SJSA1 (cell line): ENCODE measurements at places on chromosomes 2 and 18. TPM values are rescaled to one million over a fixed set of nuclear protein-coding genes. Genes with fewer than 3 reads are reported as not detected.
A peak's percentile ranks its signal among the peaks of the same experiment; 100 is the strongest.

The SERPINB3 gene
- not detected in 2 replicates for total RNA-seq

The DSC2 gene
- 1.3 and 1.6 TPM in 2 replicates for total RNA-seq

The GPR45 gene
- total RNA-seq = 0.16 and 0.29 TPM in 2 replicates

DNA sequence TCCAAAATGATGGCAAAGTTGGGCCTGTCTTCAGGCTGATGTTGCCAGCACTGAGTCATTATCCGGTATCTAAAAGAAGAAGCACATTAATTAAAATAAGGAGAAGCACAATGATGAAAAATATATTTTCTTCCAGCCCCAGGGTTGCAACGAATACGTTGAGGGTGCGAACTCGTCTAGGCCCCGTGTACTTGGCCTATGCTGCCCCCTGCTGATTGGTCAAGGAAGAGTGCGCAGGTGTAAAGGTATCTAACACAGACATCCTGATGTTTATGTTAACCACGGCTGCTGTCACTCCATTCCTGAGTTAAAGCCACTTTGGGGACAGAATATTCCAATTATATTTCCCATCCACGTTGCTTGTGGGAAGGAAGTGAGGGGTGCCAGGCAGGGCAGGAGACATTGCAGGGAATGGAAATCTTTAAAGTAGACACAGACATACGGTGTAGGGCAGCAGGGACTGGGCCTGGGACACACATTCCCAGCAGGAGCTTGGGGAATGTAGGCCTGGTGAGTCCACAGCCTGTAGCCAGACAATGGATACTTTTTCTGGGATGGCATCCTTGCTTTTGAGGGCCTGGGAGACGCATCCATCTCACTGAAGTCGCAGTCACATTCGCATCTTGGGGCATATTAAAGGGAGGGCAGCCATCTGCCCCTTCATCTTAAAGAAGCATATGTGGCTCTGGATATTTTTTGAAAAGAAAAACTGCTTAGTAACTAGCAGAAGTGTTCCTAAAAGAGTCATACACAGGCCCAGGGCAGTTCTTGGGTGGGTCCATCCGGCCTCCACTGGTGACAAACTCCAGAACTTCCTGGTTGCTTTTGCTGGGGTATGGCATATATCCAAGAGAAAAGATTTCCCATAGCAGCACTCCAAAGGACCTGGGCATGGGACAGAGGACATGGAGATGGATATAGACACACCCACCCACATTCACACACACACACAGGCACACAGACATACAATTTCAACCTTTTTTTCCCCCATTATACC, 81.9 kb downstream of the CLIP4 start:
- DNase-seq = peak; percentile 30

DNA sequence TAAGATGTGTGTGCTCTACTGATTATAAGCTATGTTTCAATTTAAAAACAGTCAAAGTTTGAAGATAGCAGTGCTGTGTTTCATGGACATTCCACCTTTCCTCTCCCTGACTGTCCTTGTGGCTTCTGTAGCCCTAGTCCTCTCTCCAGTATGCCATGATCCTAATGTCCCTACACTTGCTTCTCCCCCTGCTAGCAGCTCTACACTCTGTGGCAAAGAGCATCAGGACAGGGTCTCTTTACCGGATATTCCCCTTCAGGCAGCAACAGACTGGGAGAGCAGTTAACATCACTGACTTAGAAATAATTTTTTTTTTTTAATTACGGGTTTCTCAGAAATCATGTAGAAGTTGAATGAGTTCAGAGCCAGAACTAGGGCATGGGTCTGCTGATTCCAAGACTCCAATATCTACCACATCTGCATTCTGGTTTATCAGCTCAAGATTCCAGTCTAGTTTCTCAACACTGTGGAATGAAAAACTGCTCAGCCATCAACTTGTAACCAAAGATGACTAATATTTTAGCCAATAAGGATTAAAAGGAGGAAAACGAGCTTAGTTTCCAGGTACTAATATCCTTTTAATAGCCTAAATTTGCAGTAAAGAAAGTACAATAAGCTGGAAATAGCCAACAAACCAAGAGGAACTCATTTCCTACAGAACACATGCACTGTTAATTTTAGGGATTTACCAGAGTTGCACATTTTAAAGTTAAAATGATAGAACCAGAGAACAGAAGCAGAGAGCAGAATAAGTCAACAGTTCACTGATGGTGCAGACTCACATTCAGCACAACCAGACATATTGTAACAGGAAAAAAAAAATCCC, 45.2 kb downstream of the TMEM131 start:
- peak; percentile 33 for DNase-seq

GRCh38 chr2:240460781-240461431, 25.4 kb downstream of the GPC1 start:
- DNase-seq = peak; percentile 42

GRCh38 chr2:71686781-71687180, 233.4 kb downstream of the DYSF start:
- no peak for DNase-seq

DNA sequence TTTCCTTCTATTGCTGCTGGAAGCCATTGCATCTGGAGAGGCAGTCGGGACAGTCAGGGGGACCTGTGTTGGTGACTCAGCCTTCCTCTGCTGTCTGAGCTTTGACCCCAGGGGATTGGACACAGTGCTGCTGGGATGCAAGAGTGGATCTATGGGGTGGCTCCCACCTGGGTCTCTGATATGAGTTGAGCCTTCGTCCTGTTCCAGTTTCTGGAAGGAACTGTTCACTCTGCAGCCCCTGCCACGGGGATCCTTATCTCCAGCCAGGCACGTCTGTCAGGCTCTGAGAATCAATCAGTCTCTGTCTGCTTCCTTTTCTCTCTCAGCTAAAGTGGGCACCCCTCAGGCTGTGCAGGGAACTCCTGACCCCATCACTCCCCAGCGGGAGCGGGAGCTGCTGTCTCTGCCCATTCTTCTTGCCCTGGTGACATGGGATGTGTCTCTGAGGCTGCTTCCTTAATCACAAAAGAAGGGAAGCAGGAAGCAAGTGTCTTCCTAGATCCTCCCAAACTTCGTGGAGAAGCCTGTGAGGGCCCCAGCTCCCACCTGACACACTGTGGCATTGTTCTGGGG, 51.7 kb downstream of the ARHGAP28 start:
- DNase-seq = no peak
